Right atrium auricular region (tissue), 2 donors: ENCODE measurements at places on chromosomes 3 and 15.

DNA sequence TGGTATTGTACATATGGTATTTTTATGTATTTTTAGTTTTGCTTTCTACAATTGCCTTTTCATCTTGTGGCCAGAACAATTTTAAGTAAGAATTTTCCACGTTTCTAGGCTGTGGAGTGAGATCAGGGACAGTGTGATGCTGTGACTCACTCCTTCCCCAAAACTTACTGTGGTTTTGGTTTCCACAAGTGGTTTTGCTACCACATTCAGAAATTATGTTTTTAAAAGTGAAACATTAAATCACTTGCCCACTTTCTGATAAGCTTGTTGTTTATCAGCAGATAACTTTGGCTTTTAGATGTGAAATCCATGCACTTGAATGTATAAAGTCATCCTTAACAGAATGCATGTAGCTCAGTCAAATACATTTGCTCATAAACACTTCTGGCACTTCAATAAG, 192.2 kb upstream of the THRB start:
- DNase-seq: no peak

GRCh38 chr15:59244337-59244736, 37.7 kb downstream of the LDHAL6B start:
- DNase-seq: no peak

DNA sequence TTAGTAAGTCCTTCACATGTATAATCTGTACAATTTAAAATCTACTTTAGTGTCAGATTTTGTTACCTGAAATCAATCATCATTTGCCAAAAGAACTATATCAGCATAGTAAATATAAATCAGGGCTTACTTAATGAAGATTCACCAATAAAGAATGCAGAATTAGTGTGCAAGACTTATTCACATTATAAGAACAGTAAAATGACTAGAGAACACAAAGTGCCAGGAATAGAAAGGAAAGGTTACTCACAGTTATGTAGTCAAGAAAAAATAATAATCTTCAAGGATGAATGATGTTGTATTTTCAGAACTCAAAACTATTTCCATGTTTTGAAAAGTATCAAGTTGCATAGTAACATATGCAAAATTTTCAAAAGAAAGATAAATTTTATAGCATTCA, 891.9 kb downstream of the ROBO1 start:
- no peak for DNase-seq

DNA sequence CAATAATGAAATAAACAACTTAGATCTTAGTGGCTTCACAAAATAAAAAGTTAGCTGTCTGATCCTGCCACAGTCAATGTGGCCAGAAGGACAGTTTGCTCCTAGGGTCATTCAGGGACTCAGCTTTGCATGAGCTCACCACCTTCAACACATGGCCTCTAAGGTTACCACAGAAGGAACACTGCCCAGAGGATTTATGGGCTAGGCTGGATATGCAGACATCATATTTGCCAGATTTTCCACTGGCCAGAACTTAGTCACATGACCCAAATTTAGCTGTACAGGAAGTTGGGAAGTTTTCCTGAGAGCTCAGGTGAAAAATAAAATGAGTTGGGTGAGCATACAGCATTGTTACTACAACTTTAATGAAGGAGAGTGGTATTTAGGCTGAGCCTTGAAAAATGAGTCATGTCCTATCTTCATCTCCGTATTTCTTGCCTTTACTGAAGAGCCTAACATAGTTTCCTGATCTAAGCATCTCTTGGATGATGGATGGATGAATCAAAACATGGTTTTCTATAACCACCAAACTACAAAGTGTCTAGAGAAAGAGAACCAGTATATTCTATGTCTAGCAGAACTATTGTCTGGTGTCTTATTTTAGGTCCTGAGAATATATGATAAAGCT, 54.9 kb upstream of the TMEM108 start:
- DNase-seq: no peak

- DNase-seq: no peak
These were observed 103.6 kb upstream of the NEO1 start for GRCh38 chr15:72948662-72949061.

- DNase-seq: no peak
These were observed 10.8 kb upstream of the PLD1 start for GRCh38 chr3:171821044-171821443.

DNA sequence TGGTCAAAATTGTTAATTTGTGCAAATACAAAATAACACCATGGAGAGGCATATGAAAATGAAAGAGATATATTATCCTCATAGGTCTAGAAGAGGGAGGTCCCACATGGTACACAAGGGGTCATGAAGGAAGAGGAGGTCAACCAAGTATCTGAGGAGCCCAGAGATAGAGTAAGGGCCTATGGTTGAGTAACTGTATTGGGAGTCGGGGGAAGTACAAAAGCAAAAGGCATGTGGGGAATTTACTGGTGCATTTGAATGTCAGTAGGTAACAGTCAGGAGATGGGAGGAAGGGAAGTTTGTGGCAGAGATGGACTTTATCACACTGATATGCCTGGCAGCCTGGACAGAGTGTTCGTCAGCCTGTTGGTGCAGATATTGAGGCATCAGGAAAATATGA, 1113.7 kb downstream of the OTOL1 start:
- DNase-seq: no peak

DNA sequence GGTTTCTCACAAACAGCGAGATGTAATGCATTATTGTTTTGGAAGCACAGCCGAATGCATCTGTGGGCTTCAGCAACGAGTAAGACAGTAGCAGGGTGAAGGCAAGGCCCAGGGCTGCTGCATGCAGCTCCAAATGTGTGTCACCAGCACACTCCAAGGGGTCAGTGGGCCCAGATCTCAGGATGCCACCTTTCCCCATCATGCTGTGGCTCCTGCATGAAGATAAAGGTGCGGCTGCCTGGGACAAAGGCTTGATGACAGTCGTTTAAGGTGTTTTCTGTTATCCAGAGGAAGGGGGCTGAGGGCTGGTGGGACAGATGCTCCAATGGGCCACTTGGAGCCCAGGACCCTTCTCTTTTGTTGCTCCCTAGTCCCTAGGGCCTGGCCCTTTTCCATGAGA, 13.2 kb downstream of the C3orf22 start:
- peak; percentile 34 for DNase-seq

DNA sequence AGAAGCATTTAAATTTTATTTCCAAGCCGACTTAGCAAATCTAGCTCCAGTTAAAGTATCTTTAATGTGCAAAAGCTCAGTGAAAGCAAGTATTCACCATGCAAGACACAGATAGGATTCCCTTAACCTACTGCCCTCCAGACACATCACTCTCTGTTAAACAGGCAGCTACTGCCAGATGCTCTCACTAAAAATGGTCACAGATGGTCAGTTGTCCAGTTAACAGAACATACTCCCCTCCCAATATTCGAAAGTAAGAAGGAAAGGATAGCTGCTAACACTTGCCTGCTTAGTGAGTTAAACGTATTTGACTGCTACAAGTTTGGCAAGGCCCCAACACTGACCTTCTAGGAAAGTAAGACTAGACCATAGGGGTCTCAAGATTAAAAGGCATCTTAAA, 73.7 kb downstream of the PRTG start:
- DNase-seq: no peak

- no peak for DNase-seq
These were observed 63.3 kb downstream of the UBE3A start for GRCh38 chr15:25375557-25375956.

GRCh38 chr15:79933231-79933630, 36.4 kb upstream of the MTHFS start:
- no peak for DNase-seq

GRCh38 chr3:18233987-18234716, 191.0 kb downstream of the SATB1 start:
- no peak for DNase-seq

- DNase-seq: no peak
These were observed 1.6 kb downstream of the WDR72 start for GRCh38 chr15:53757906-53758305.

DNA sequence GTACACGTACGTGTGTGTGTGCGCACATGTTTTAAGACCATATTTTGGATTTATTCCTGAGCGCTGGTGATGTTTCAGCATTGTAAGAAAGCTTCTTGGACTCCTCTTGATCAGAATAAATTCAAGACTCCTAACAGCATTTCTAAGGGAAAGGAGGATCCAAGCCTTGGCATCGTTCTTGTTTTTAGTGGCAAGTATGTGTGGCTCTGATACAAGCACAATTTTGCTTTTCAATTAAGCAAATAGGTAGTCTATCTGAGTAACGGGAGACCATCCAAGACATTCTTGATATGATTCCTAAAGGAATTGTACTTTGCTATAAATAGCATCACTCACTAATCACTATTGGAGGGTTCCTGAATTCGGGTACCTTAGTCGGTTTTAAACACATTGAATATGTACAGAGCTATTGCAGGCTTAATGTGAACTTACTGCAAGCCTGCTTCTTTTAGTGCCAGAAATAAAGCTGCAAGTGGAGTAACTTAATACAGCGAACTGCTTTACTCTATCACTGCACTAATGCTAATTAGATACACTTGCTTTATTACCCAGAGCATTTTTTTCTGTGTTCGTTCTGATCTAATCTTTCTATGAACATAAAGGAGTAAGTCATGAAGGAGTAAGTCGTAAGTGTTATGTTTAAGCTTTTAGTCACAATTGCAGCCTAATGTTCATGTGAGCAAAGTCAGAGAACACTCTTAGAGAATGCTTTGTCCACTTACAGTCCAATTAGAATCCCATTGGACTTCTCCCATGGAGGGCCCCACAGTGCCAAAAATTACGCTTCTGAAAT, 186.3 kb downstream of the MCTP2 start:
- no peak for DNase-seq

DNA sequence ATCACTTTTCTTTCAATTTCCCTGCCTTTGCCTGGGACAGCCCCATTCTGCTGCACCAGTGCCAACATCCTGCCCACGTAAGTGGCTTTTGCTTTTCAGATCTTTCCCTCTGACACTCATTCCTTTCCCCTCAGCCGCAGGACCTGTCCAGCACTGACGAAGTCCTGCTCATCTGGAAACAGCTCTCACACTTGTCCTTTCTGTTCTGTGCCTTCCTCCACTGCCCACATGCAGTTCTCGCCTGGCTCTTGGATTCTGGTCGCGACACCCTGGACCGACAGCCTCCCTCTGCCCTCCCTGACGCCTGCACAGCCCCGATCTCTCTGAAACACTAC, 99.7 kb downstream of the ADCY5 start:
- no peak for DNase-seq

DNA sequence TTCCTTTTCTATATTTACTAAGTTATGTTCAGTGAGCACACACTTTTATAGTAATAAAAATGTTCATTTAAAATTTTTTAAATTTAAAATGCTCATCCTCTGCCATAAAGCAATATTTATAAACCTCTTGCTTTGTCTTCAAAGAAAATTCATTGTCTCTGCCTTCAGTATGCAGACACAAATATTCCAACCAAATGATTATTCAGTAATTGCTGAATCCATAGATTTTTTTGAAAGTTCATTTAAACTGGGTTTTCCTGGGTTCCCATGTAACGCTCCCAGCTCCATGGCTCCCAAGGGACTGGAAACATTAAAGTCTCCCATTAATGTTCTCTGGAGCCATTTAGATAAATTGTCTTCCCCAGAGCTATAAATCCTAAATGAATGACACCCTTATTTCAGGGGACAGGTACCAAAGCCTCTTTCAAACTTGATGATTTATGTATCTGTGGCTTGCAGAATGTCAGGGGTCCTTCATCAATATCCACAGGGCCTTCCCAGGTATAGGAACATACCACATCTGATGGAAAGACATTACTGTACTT, 15.2 kb upstream of the GLCE start:
- DNase-seq: no peak

- peak; percentile 36 for DNase-seq
These were observed 372.7 kb upstream of the ATP10A start for GRCh38 chr15:26235864-26236263.

- DNase-seq: no peak
These were observed 39.2 kb upstream of the VPS8 start for GRCh38 chr3:184772667-184773272.

GRCh38 chr3:192901435-192901834, 16.2 kb downstream of the MB21D2 start:
- no peak for DNase-seq

GRCh38 chr3:166190360-166190759, 353.1 kb upstream of the BCHE start:
- no peak for DNase-seq

DNA sequence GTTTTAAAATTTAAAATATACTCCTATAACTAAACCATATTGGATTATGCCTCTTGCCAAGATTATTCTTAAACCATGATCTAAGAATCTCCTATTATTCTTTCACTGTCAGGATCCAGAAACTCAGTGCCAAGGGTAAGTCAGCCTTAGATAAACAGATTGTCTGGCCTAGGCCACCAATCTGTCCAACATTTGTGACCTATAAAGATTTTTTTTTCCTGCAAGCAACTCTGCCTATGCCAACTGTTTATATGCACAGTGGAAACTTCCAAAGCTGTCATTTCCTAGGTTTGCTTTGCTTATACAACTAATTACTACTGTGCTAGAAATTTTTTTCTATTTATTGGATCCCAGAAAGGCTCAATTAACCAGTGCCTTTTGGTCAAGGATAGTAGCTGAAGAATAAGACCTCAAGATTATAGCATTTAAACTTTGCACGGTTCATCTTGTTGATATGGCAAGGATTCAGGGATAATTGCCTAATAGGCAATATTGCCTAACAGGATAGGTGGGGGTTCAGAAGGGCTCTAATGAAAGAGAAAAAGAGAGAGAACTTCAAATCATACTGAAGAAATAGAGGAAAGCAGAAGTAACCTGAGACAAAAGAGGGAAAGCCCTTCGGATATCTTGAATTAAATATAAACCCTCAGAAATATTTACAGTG, 22.8 kb downstream of the GAP43 start:
- DNase-seq: no peak

DNA sequence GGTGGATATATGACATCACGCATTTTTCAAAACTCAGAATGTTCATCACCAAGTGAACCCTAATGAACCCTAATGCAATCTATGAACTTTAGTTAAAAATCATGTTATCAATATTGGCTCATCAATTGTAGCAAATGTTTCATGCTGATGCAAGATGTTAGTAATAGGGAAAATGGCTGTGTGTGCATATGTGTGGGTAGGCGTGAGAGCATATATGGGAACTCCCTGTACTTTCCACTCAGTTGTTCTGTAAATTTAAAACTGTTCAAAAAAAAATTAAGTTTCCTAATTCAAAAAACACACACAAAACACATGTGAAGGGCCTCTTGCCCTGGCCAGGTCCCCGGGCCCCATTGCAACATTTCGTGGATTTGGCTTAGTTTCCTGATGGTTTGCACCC, 89.7 kb upstream of the PROK2 start:
- DNase-seq: no peak

- no peak for DNase-seq
These were observed 42.2 kb upstream of the GNB5 start for GRCh38 chr15:52233405-52233804.
